ENCODE measurements at places on chromosomes 2 and 18. TPM values are rescaled to one million over a fixed set of nuclear protein-coding genes. Genes with fewer than 3 reads are reported as not detected.

DNA sequence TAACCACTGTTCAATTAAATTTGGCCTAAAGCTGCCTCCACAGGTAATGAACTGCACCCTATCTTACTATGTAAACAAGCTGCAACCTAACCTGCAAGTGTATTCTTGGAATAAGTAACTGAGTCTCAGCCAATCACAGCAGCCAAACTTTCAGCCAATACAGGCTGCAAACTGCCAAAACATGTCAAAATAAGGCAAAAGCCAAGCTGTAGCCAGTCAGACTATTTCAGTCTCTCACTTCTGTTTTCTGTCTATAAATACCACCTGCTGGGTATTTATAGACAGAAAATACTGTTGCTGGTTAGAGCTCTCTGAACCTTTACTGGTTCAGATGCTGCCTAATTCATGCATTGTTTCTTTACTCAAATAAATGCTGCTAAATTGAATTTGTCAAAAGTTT is 14.3 kb downstream of the C2orf76 start:
- DNase-seq, result no peak
- no peaks in the 10 kb centered on the region for H3K36me3 ChIP-seq
- peaks cover 28% of the 10 kb centered on the region for H3K4me1 ChIP-seq
- H3K4me3 ChIP-seq, result no peak overlapping the region
- no peak overlapping the region for H3K27ac ChIP-seq
- no peaks in the 10 kb centered on the region for H3K27me3 ChIP-seq

- H3K27ac ChIP-seq, result no peak overlapping the region
- H3K4me1 ChIP-seq, result no peaks in the 10 kb centered on the region
- no peak for DNase-seq
- H3K4me3 ChIP-seq, result no peak overlapping the region
- no peaks in the 10 kb centered on the region for H3K36me3 ChIP-seq
- H3K27me3 ChIP-seq, result no peaks in the 10 kb centered on the region
These were observed 800.2 kb downstream of the PLCL1 start for GRCh38 chr2:198604599-198604998.

- no peaks in the 10 kb centered on the region for H3K4me1 ChIP-seq
- no peaks in the 10 kb centered on the region for H3K36me3 ChIP-seq
- no peak for DNase-seq
- H3K27me3 ChIP-seq, result no peaks in the 10 kb centered on the region
- H3K27ac ChIP-seq, result no peak overlapping the region
These were observed 86.3 kb upstream of the EFEMP1 start for GRCh38 chr2:56009758-56010458.

DNA sequence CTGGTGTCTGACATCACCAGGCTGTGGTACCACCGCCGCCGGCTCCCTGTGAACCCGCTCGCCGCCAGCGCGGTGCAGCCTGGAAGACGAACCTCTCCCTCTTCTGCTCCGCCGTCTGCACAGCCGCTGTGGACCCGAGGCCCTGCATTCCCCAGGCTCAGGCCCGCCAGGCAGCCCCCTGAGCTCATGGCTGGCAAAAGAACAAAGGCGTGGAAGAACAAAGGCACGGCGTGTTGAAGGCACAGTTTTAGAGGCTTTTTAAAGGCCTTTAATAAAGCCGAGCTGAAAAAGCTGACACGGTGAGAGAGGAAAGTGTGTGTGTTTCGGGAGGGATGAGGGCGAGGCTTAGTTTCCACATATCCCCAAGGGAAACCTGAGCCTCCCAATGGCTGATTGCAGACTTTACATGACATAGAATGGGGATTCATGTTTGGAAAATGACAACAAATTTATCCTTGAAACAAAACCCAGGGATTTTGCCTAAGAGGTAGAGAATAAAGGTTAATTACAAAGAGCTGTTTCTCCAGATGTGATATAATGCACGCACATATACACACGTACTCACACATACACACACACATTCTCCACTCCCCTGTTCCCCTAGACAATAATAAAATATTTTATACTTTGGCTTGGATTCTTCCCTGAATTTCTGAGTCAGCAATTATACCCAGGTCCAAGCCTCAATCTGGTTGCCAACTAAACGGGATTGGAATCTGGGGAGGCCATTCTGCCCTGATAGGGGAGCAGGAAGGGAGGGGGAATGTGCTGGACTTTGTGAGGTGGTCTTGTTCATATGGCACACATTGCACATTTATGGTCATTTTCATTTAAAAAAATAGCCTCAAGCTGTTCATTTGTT is 39.7 kb downstream of the RFX8 start:
- no peak for DNase-seq
- H3K27me3 ChIP-seq, result no peaks in the 10 kb centered on the region
- H3K36me3 ChIP-seq, result no peaks in the 10 kb centered on the region

DNA sequence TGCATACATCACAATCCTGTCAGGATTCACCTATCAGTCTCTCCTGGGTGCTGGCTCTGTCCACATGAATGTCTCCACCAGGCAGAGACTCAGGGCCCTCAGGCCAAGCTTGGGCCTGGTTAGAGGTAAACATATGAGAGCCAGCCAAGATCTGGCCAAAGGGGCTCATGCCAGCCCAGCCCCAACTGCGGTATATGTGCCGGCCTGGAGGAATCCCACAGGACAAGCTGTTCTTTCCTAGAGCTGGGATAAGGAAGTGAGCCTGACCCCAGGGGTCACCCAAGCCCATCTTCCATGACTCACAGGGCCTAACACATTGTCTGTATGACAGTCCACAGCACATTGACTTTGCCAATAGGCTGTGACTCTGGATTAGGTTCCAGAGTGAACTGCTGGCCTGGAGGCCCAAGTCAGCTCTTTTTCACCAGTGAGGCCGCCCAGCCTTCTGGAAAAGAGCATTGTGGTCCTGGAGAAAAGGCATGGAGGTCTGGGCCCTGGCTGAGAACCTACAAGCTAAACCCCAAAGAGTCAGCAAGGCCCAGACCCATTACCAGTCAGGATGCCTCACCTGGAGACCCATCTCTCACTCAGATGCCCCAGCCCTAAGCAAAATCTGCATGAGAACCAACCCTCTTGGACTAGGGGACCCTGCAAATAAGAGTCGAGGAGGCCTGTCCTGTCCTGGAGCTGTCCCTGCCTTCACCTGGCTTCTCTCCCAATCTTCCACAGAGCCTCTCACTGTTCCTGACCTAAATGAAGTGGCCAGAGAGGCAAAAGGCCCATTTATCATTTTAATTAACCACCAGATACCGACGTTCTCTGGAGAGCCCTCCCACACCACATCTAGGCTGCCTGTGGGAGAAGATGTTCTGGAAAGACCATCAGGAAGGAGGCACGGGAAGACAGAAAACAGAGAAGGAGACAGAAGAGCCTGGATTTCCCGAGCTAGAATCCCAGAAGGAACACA is 120.9 kb upstream of the PKDCC start:
- peak overlapping the region; percentile 80 for H3K27ac ChIP-seq
- H3K4me1 ChIP-seq, result peaks cover 60% of the 10 kb centered on the region
- no peak overlapping the region for H3K4me3 ChIP-seq
- no peaks in the 10 kb centered on the region for H3K27me3 ChIP-seq
- DNase-seq, result no peak
- no peaks in the 10 kb centered on the region for H3K36me3 ChIP-seq

DNA sequence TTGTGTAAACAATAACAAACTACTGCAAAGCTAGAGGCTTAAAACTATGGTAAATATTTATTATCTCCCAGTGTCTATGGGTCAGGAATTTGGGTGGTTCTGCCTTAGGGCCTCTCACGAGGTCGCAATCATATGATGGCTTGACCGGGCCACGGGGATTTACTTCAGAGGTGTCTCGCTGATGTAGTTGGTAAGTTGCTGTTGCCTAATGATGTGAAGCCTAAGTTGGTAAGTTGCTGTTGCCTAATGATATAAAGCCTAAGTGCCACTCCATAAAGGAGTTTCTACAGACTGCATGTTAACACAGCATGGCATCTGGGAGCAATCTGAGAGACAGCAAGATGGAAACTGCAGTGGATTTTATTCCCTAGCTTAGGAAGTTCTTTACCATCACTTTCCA is 35.8 kb downstream of the FMNL2 start:
- no peak overlapping the region for H3K4me3 ChIP-seq
- no peak overlapping the region for H3K27ac ChIP-seq
- H3K27me3 ChIP-seq, result no peaks in the 10 kb centered on the region

ABCG5 gene
- not detected for total RNA-seq

UPP2 gene
- not detected for total RNA-seq
